GM23248 (cell line): ENCODE measurements at places on chromosomes 2 and 18. TPM values are rescaled to one million over a fixed set of nuclear protein-coding genes. Genes with fewer than 3 reads are reported as not detected.

AMER3 gene
- total RNA-seq = not detected in 2 replicates

TUBA3E gene
- not detected in 2 replicates for total RNA-seq

PROKR1 gene
- total RNA-seq = 0.11 TPM in 1 of 2 replicates, not detected in the other

PROM2 gene
- total RNA-seq = 0.22 TPM in 1 of 2 replicates, not detected in the other

SKA1 gene
- total RNA-seq = 5.6 and 8.8 TPM in 2 replicates

C2orf81 gene
- total RNA-seq = 1.6 and 3.5 TPM in 2 replicates

ERFE gene
- 0.51 and 0.86 TPM in 2 replicates for total RNA-seq

LRP2 gene
- total RNA-seq = not detected in 2 replicates

DTNB gene
- 1.1 and 1.4 TPM in 2 replicates for total RNA-seq

MC5R gene
- total RNA-seq = not detected in 2 replicates

LIPG gene
- 0.25 and 0.43 TPM in 2 replicates for total RNA-seq

SPP2 gene
- not detected in 2 replicates for total RNA-seq

GRCh38 chr2:235940330-235940729 is 227.9 kb downstream of the GBX2 start:
- H3K4me3 ChIP-seq = no peak overlapping the region
- peak overlapping the region; percentile 88 for H3K27ac ChIP-seq

DNA sequence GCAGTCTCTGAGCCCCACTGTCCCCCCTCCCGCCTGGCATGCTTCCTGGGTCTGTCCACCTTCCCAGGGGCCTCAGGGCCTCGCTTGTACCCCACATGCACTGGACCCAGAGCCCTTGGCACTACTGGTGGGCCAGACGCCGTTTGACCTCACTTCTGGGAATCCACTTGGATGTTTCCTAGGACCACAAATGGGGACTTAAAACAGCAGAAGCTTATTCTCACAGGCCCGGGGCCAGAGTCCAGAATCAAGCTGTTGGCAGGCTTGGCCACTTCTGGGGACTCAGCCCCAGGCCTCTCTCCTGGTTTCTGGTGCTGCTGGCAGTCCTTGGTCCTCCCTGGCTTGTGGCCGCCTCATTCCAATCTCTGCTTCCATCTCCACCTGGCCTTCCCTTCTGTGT is 19.6 kb downstream of the ANO7 start:
- no peak for DNase-seq
- no peaks in the 10 kb centered on the region for H3K4me1 ChIP-seq
- peaks cover 4% of the 10 kb centered on the region for H3K27me3 ChIP-seq
- H3K27ac ChIP-seq = no peak overlapping the region

DNA sequence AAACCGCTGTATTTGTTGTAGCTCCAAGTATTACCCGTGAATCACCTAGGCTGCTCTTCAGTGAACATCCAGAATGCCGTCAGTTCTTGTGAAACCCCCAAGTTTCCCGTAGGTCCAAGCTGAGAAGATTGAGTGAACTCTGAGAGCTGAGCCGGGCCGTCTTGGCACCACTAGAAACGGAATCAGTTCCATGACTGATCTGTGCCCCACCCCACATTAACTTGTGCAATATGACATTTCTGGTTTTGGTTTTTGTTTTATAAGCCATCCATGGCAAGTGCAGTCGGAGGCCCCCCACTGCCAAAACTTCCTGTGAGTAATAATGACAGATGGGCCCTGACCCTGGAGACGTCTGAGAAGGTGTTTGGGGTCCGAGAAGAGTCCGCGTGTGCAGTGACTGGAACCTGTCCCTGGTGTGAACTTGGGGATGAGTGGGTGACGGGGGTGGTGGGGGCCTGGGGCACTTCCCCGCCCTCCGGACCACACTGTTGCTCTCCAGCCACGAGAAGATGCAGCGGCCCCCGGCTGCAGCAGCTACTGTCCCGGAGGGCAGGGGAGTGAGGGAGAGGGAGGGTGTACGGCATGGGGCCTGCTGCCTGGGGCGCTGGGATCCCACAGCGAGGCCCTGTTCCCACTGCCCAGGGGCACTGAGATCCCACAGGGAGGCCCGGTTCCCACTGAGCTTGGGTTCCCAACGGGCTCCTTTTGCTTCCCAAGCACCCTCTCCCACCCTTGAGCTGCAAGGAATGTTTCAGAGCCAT is 26.5 kb downstream of the NFATC1 start:
- no peaks in the 10 kb centered on the region for H3K36me3 ChIP-seq
- DNase-seq = peak; percentile 90
- no peaks in the 10 kb centered on the region for H3K27me3 ChIP-seq
- peaks cover 13% of the 10 kb centered on the region for H3K4me1 ChIP-seq
- peak overlapping the region; percentile 44; the same call in 1 of the 2 replicates for H3K27ac ChIP-seq

- peaks cover 17% of the 10 kb centered on the region for H3K4me1 ChIP-seq
- H3K27ac ChIP-seq = peak overlapping the region; percentile 76
- H3K4me3 ChIP-seq = peak overlapping the region; percentile 100
- H3K36me3 ChIP-seq = no peaks in the 10 kb centered on the region
- H3K27me3 ChIP-seq = no peaks in the 10 kb centered on the region
Measured at GRCh38 chr2:224584785-224585210, 365 bp downstream of the CUL3 start.

- H3K27ac ChIP-seq = no peak overlapping the region
- H3K27me3 ChIP-seq = no peaks in the 10 kb centered on the region
- DNase-seq = no peak
- H3K4me3 ChIP-seq = no peak overlapping the region
Measured at GRCh38 chr2:72013726-72014125, 133.9 kb downstream of the CYP26B1 start.

GRCh38 chr2:233346376-233346775 is 7.9 kb upstream of the DGKD start:
- DNase-seq = no peak
- H3K36me3 ChIP-seq = no peaks in the 10 kb centered on the region
- 0 out of 2 replicates have a peak, but pooled peaks cover 8% of the 10 kb centered on the region for H3K27me3 ChIP-seq
- H3K4me3 ChIP-seq = no peak overlapping the region
- no peak overlapping the region for H3K27ac ChIP-seq
- H3K4me1 ChIP-seq = peaks cover 6% of the 10 kb centered on the region

- H3K36me3 ChIP-seq = no peaks in the 10 kb centered on the region
- H3K4me1 ChIP-seq = peaks cover 18% of the 10 kb centered on the region
- no peak overlapping the region for H3K4me3 ChIP-seq
- DNase-seq = no peak
Measured at GRCh38 chr18:24727685-24728084, 267.2 kb downstream of the HRH4 start.

- peak; percentile 41 for DNase-seq
- H3K27me3 ChIP-seq = no peaks in the 10 kb centered on the region
- no peak overlapping the region for H3K27ac ChIP-seq
Measured at GRCh38 chr18:28961669-28962228, 784.8 kb upstream of the CDH2 start.

GRCh38 chr2:9174771-9175437 is 31.7 kb upstream of the ASAP2 start:
- H3K4me3 ChIP-seq = peak overlapping the region; percentile 2; the same call in 1 of the 2 replicates
- peak; percentile 92 for DNase-seq
- H3K27ac ChIP-seq = peak overlapping the region; percentile 61
- no peaks in the 10 kb centered on the region for H3K36me3 ChIP-seq
- H3K4me1 ChIP-seq = peaks cover 36% of the 10 kb centered on the region
- H3K27me3 ChIP-seq = no peaks in the 10 kb centered on the region

- no peak overlapping the region for H3K27ac ChIP-seq
- H3K36me3 ChIP-seq = no peaks in the 10 kb centered on the region
- H3K27me3 ChIP-seq = no peaks in the 10 kb centered on the region
- no peak overlapping the region for H3K4me3 ChIP-seq
- DNase-seq = no peak
Measured at GRCh38 chr2:112709703-112710102, 11.1 kb upstream of the NT5DC4 start.

DNA sequence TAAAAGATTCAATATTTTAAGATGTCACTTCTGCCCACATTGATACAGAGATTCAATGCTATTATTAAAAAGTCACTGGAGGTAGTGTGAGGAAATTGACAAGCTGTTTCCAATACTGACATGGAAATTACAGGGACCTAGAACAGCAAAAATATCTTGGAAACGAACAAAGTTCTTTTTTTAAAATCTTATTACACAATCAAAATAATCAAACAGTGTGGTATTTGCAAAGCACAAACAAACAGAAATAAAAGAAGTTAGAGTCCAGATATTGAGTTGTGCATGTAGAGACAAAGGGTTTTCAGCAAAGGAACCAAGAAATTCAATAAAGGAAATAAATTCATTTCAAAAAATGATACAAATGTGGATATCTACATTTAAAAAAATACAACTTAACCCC is 369.6 kb downstream of the NCKAP5 start:
- peaks cover 16% of the 10 kb centered on the region for H3K4me1 ChIP-seq
- no peak for DNase-seq
- H3K27me3 ChIP-seq = no peaks in the 10 kb centered on the region
- H3K27ac ChIP-seq = no peak overlapping the region
- H3K4me3 ChIP-seq = no peak overlapping the region

GRCh38 chr2:149735237-149735958 is 147.8 kb upstream of the MMADHC start:
- peaks cover 63% of the 10 kb centered on the region for H3K4me1 ChIP-seq
- H3K36me3 ChIP-seq = no peaks in the 10 kb centered on the region
- no peak overlapping the region for H3K27ac ChIP-seq
- DNase-seq = no peak
- H3K4me3 ChIP-seq = no peak overlapping the region
- no peaks in the 10 kb centered on the region for H3K27me3 ChIP-seq

DNA sequence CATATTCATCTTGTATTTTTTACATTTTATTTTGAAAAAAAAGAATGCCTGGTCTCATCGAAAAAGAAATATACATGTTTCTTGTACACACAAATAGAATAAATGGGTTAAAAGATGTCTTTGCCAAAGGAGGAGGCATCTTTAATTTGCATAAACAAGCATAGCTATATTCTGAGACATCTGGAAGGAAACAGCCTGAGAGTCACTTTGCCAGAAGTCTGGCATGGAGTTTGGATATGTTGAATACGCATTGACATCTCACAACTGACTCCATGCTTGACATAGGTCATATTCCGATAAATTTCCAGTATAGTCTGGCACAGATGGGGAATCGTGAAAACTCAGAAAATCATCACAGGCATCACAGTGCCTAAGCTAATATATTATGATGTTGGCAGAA is 1317.5 kb upstream of the CELF4 start:
- DNase-seq = no peak
- H3K27me3 ChIP-seq = no peaks in the 10 kb centered on the region
- no peak overlapping the region for H3K4me3 ChIP-seq
- no peaks in the 10 kb centered on the region for H3K4me1 ChIP-seq
- no peaks in the 10 kb centered on the region for H3K36me3 ChIP-seq
- no peak overlapping the region for H3K27ac ChIP-seq

DNA sequence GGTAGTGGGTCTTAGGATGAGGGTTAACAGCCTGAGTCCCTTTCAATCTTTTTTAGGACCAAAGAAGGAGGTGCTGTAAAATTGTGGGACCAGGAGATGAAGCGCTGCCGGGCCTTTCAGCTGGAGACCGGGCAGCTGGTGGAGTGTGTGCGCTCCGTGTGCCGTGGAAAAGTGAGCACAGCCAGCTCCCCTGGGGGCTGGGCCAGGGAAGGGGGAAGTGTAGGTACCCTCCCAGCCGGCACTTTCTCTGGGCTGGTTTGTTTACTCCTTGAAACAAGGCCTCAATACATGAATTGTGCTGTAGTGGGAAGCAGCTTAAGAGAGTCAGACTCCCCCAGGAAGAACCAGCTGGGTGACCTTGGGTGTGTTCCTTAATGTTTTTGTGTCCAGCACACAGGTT is 90.1 kb downstream of the RTN4 start:
- H3K4me1 ChIP-seq = peaks cover 11% of the 10 kb centered on the region
- DNase-seq = no peak
- no peaks in the 10 kb centered on the region for H3K36me3 ChIP-seq
- H3K27me3 ChIP-seq = no peaks in the 10 kb centered on the region
- H3K27ac ChIP-seq = no peak overlapping the region
- no peak overlapping the region for H3K4me3 ChIP-seq

DNA sequence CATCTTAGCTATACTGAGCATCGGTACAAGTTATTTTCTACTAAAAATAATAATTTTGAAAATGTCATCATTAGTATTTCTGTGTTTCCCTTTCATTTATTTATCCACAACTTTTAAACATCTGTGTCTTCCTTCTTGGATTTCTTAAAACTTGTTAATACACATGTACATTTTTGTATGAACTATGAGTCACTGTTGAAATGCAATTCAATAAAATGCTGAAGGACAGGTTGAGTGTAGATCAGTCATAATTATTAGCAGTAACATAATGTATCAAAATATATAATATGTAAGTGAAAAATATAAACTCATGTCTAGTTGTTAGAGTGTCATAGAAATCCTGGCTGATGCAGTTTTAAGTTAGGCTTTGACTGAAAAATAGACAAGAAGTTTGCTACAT is 115.9 kb downstream of the MEIS1 start:
- no peak for DNase-seq
- no peaks in the 10 kb centered on the region for H3K27me3 ChIP-seq
- H3K36me3 ChIP-seq = peaks cover 11% of the 10 kb centered on the region
- peaks cover 14% of the 10 kb centered on the region for H3K4me1 ChIP-seq
- no peak overlapping the region for H3K27ac ChIP-seq

GRCh38 chr18:78934551-78935225 is 44.9 kb upstream of the SALL3 start:
- DNase-seq = no peak
- no peaks in the 10 kb centered on the region for H3K27me3 ChIP-seq
- H3K27ac ChIP-seq = no peak overlapping the region
- H3K4me1 ChIP-seq = no peaks in the 10 kb centered on the region
- no peak overlapping the region for H3K4me3 ChIP-seq
- H3K36me3 ChIP-seq = no peaks in the 10 kb centered on the region

- no peak for DNase-seq
- H3K36me3 ChIP-seq = no peaks in the 10 kb centered on the region
- no peak overlapping the region for H3K4me3 ChIP-seq
- no peak overlapping the region for H3K27ac ChIP-seq
- H3K4me1 ChIP-seq = peaks cover 9% of the 10 kb centered on the region; the same call in 1 of the 2 replicates
Measured at GRCh38 chr2:98572676-98573075, 35.6 kb downstream of the COA5 start.

DNA sequence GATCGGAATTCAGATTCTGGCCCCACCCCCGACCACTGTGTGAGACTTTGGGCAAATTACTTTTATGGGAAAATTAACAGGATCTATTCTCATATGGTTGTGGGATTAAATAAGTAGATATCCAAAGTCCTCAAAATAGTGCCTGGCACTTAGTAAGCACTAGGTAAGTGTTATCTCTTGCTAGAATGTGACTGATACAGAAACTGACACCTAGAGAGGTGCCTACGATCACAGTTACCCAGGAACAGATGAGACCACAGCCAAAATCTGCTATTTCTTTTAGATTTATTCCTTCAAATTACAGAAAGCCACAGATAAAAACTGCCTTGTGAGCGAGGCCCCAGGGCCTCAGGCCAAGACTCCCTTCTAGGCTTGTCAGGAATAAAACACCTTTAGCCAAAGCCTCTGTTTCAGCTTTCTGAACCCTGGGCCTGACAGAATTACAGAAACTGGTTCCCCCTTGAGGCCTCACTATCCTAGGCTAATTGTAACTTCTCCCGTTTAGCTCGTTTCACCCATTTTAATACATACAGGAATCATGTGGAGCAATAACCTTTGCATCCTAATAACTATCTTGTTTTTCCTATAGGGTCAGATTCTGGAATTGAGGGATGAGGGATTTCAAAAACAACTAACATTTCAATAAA is 22.3 kb upstream of the CHMP1B start:
- no peaks in the 10 kb centered on the region for H3K27me3 ChIP-seq
- H3K4me1 ChIP-seq = no peaks in the 10 kb centered on the region
- no peak overlapping the region for H3K4me3 ChIP-seq
- H3K27ac ChIP-seq = no peak overlapping the region
